ENCODE measurements at places on chromosomes 5 and 9. TPM values are rescaled to one million over a fixed set of nuclear protein-coding genes. Genes with fewer than 3 reads are reported as not detected.

Gene NRG2
- 4.2 TPM for total RNA-seq

Gene OLFM1
- total RNA-seq, result 13.3 TPM

Gene CREB3
- 16.2 TPM for total RNA-seq

Gene SLC25A48
- total RNA-seq, result not detected

Gene SLC34A3
- not detected for total RNA-seq

Gene PAM
- 917 TPM for total RNA-seq

Gene SPINK4
- total RNA-seq, result not detected

Gene GHR
- total RNA-seq, result 9.6 TPM

Gene CDKN2A
- not detected for total RNA-seq

Gene DCAF12
- total RNA-seq, result 15.2 TPM

Gene SLC4A9
- total RNA-seq, result not detected

All from heart right ventricle (tissue), 16 donors.